ENCODE measurements at places on chromosomes 6 and 20. TPM values are rescaled to one million over a fixed set of nuclear protein-coding genes. Genes with fewer than 3 reads are reported as not detected.

GRCh38 chr20:3227506-3227905, 11.5 kb downstream of the SLC4A11 start:
- no peak for DNase-seq
- H3K4me3 ChIP-seq = no peak overlapping the region
- peaks cover 6% of the 10 kb centered on the region for H3K36me3 ChIP-seq

DNA sequence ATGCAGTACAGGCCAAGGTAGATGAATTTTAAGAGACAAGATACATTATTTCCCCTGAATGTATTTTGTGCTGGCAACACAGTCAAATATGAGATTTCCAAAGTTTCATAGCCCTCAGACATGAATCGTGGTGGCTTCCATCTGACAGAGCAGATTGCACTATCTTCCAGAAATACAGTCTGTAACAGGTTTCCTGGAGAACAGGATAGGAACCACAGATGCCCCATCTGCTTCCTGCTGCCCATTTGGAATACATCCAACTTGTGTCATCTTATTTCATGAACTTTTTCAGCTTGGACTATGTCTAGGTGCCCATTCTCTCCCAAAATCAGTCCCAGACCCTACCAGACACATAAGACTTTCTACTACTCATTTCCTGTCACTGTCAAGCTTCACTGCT, 426.0 kb downstream of the KIF16B start:
- no peak overlapping the region for H3K27ac ChIP-seq
- DNase-seq = peak; percentile 26
- no peaks in the 10 kb centered on the region for H3K27me3 ChIP-seq

- no peak overlapping the region for H3K27ac ChIP-seq
- DNase-seq = no peak
- H3K4me3 ChIP-seq = no peak overlapping the region
- H3K36me3 ChIP-seq = no peaks in the 10 kb centered on the region
- H3K4me1 ChIP-seq = no peaks in the 10 kb centered on the region
These were observed 74.4 kb upstream of the FBXL4 start for GRCh38 chr6:99022039-99022609.

GRCh38 chr6:156949376-156949775, 172.2 kb downstream of the ARID1B start:
- no peak overlapping the region for H3K27ac ChIP-seq
- H3K4me3 ChIP-seq = no peak overlapping the region
- H3K27me3 ChIP-seq = no peaks in the 10 kb centered on the region
- DNase-seq = peak; percentile 40
- H3K36me3 ChIP-seq = no peaks in the 10 kb centered on the region
- H3K4me1 ChIP-seq = peaks cover 16% of the 10 kb centered on the region

DNA sequence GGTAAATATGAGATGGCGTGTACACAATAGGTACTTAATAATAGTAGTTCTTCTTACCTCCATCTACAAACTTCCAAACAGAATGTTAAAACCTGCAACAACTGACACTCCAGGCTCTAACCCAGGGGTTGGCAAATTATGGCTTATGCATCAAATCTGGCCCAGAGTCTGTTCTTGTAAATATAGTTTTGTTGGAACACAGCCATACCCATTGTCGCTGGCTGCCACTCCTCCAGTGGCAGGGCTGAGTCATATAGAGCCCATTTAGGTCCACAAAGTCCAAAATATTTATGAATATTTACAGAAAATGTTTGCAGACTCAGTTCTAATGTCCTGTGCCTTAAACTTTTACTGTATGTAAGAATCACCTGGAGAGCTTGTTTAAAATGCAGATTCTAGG, 69.9 kb upstream of the BTBD3 start:
- H3K4me3 ChIP-seq = no peak overlapping the region
- DNase-seq = no peak
- no peaks in the 10 kb centered on the region for H3K27me3 ChIP-seq
- no peaks in the 10 kb centered on the region for H3K36me3 ChIP-seq

GRCh38 chr20:60632391-60633262, 619.4 kb upstream of the CDH4 start:
- DNase-seq = no peak
- H3K36me3 ChIP-seq = no peaks in the 10 kb centered on the region
- H3K27ac ChIP-seq = no peak overlapping the region
- H3K27me3 ChIP-seq = no peaks in the 10 kb centered on the region
- no peaks in the 10 kb centered on the region for H3K4me1 ChIP-seq

CALHM6 gene
- total RNA-seq = 24.8 TPM

DNA sequence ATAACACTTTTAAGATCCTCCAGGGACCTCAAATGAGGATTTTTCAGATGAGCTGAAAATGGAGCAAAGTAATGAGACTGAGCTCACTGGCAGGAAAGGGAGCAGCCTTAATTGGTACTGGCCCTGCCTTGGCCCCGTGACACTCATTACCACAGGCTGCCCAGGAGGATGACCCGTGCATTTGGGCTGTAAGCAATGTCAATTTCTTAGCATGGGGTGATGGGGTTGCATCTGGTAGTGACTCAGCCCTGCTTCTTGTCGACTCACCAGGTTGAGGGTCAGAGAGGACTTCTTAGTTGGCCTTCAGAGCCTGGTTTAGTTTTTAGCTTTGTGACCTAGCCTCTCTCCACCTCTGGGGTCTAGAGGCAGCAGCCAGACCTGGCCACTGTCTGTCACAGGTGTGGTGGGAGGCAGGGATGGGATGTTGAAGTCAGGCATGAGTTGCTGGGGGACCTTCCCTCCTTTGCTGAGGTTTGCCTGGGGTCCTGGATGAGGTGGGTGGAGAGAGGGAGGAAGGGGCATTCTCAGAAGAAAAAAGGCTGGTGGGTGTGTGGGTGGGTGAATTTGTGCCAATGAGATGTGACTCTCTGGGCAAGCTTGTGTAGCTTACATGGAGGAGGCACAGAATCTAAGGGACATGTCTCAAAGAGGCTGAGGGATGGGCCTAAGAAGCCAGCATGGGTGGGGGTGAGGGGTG, 25.9 kb upstream of the EPB41L1 start:
- no peaks in the 10 kb centered on the region for H3K27me3 ChIP-seq
- DNase-seq = no peak
- no peak overlapping the region for H3K4me3 ChIP-seq
- H3K36me3 ChIP-seq = no peaks in the 10 kb centered on the region
- H3K27ac ChIP-seq = no peak overlapping the region

- peaks cover 26% of the 10 kb centered on the region for H3K4me1 ChIP-seq
- H3K36me3 ChIP-seq = peaks cover 5% of the 10 kb centered on the region
- H3K27ac ChIP-seq = no peak overlapping the region
- no peak for DNase-seq
- no peaks in the 10 kb centered on the region for H3K27me3 ChIP-seq
- H3K4me3 ChIP-seq = no peak overlapping the region
These were observed 92.4 kb upstream of the TMEM170B start for GRCh38 chr6:11445146-11445545.
